IgD-negative memory B cell (primary cell): ENCODE measurements at places on chromosomes 5 and 9. TPM values are rescaled to one million over a fixed set of nuclear protein-coding genes. Genes with fewer than 3 reads are reported as not detected.

Gene SIMC1
- polyA plus RNA-seq: 13.7 TPM

Gene PTGES
- not detected for polyA plus RNA-seq

Gene TMC1
- polyA plus RNA-seq: not detected

Gene CATSPER3
- not detected for polyA plus RNA-seq

Gene KLHL9
- polyA plus RNA-seq: 8.4 TPM

Gene SLIT3
- not detected for polyA plus RNA-seq

Gene LCN9
- not detected for polyA plus RNA-seq

Gene DMRT2
- not detected for polyA plus RNA-seq

Gene BARHL1
- not detected for polyA plus RNA-seq

Gene CAAP1
- polyA plus RNA-seq: 19.8 TPM

Gene PFN3
- polyA plus RNA-seq: not detected

Gene EIF4E1B
- polyA plus RNA-seq: not detected

Gene C5orf46
- not detected for polyA plus RNA-seq

Gene ACOT12
- not detected for polyA plus RNA-seq

Gene IL4
- not detected for polyA plus RNA-seq

Gene PCA3
- polyA plus RNA-seq: not detected

Gene IFNA2
- not detected for polyA plus RNA-seq

Gene INSYN2B
- polyA plus RNA-seq: not detected

Gene MORN5
- not detected for polyA plus RNA-seq

Gene BAAT
- not detected for polyA plus RNA-seq

Gene GABRA6
- not detected for polyA plus RNA-seq

Gene TNFSF15
- 0.03 TPM for polyA plus RNA-seq
